ENCODE measurements at places on chromosomes 11 and 22.

DNA sequence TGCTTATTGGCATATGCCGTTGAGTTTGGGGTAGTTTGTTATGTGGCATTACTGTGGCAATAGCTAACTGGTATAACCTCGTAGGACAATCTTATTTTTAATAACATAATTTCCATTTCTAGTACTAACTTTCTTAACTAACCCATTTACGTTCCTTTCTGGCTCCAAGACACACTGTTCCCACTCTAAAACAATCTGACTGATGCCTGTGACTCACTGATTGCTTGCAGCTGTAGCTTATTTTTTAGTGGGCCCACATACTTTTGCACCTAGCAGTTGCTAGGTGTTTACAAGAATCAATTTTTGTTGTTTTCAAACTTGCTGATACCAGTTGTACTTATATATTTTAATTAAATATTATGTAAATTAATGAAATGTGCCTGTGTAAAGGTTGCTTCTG is 52.2 kb downstream of the FAT3 start:
- DNase-seq = no peak

GRCh38 chr22:45673482-45674175 is 2.0 kb downstream of the ATXN10 start:
- no peak for DNase-seq

- DNase-seq = no peak
Measured at GRCh38 chr11:35177370-35177769, 38.4 kb downstream of the CD44 start.

GRCh38 chr11:92852229-92852628 is 117.2 kb upstream of the MTNR1B start:
- no peak for DNase-seq

DNA sequence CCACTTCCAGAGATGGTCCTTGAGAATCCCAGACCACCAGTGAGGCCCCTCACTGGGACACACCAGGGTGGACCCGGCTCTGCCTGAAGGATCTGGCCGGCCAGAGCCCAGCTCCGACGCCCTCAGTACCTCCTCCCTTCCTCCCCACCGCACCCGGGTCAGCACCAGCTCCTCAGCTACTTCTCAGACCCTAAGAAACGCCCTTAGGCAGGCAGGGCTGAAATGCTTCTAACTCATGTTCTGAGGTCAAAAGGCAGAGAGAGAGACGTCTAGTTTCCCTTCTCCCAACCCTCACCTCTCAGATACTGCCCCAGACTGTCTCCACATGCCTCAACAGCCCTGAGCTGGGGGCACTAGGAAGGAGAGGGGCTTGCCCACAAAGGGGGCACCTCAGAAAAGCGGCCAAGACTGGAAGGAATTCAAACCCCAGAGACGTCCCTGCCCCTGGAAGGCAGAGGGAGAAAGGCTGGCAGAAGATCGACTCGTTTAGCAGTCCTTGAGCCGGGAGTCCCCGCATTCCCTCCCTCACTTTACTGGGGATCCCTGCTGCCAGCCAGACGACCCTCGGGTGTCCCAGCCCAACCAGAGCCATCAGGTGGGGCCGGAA is 539 bp downstream of the USH1C start:
- no peak for DNase-seq

DNA sequence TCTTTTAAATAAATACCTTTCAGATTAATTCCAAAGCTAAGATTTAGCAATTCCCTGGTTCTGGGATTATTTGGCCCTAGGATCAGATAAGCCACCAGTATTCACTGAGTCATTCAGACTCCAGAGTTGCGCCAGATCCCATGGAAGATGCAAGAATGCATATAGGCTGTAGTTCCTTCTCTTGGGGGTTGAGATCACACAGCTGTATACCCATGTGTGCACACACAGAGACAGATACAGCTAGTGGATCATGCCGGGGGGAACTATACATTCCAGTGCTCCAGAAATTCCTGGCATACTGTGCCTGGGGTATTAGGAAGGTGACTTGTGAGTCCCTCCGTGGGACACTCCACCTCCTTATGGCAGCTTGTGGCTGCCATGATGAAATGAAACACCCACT is 75.4 kb downstream of the ZBTB16 start:
- no peak for DNase-seq

DNA sequence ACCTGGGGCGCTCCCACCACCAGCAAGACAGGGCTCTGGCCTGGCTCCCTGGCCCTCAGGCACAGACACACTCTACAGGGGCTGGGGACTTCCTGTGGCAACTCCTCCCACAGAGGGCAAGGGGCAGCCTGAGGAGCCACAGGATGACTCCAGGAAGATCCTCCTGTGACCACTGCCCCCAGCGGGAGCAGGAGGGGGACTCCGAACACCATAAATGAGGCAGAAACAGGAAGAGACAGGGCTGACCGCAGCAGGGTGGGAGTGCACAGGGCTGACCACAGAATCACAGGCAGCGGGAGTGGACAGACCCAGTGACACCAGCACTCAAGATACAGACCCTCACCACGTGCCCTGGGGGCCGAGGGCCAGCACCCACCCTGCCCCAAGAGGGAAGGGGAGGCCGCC is 10.8 kb downstream of the ARAP1 start:
- DNase-seq = no peak

DNA sequence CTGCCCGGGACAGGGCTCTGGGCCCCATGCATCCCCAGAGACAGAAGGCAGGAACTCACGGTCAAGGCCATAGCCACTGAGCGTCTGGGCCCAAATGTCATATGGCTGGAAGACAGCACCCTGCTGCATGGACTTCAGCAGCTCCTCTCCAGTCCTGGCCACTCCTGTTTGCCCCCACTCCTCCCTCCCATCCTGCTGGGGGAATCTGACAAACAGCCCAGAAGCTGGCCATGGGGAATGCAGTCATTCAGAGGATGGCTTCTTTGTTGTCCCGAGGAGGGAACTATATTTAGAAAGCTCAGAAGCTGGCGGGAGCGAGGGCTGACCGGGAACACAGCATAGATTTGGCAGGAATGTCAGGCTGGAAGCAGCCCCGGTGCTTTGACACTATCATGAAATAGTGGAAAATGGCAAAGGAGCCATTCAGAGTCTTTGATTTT is 35.0 kb downstream of the DKK3 start:
- no peak for DNase-seq

DNA sequence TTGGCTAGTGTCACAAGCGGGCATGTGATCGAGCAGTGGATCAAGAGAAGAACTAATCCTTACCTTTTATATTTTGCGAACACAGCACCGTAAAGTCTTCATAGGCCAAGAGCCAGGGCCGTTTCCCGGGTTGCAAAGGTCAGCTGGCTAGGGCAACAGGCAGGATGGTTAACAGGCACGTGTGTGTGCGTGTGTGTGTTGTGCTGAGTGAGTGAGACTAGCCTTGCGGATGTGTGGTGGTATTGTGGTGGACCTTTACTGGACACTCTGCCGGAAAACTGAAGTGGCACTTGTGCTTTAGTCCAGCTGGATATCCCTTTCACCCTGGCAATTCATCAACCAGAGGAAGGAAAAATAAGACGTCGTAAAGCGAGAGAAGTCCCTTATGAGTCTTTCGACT is 176.7 kb downstream of the BCR start:
- DNase-seq = no peak

DNA sequence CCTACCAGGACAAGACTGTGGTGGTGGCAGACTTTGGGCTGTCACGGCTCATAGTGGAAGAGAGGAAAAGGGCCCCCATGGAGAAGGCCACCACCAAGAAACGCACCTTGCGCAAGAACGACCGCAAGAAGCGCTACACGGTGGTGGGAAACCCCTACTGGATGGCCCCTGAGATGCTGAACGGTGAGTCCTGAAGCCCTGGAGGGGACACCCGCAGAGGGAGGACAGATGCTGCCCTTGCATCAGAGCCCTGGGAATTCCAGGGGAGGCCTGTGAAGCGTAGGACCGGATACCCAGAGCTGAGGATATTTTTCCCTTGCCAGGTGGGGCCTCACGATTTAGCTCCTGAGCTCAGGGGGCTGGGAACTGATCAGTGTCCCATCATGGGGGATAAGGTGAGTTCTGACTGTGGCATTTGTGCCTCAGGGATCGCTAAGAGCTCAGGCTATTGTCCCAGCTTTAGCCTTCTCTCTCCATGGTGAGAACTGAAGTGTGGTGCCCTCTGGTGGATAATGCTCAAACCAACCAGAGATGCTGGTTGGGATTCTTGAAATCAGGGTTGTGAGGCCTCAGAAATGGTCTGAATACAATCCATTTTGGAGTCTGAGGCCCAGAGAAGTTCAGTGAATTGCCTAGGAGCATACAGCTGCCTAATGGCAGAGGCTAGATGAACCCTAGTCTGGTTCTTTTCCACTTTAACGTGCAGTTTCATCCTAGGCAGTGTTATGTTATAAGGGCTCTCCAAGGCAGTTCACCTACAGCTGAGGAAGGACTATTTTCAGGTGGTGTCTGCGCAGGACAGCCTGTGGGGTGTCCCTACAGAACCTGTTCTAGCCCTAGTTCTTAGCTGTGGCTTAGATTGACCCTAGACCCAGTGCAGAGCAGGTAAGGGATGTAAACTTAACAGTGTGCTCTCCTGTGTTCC is 19.5 kb downstream of the PIK3IP1 start:
- peak; percentile 59 for DNase-seq

DNA sequence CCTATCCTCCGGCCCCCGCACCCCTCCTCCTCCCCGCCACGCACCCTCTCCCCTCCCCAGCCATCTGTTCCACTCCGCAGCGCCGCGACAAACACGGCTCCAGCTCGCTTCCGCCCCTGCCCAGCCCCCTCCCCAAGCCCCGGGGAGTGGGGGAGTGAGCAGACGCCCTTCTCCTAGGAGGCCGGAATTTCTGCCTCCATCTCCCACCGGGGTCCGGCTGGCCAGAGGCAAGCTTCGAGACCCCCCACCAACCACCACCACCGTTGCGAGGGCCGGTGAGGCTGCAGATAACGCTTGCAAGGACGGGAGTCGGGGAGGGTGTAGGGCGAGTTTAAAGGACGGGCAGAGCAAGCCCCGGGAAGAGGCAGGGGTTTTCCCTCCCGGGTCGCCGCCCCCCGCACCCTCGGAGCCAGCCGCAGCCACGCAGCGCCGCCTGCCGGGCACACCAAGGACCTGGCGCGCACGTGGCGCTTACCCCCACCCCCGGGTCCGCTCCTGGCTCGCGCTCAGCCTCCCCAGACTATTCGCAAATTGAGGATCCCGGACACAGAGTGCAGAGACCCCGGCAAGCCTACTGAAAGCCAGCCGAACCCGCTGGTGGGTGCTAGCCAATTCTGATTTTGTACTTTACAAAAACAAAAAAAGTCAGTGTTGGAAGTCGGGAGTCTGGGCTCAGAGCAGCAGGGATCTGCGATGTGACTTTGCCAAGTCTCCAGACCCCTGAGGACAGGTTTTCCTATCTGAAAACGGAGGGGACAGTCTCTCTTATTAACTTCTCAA is 22.6 kb downstream of the RTN4RL2 start:
- no peak for DNase-seq

GRCh38 chr11:118111744-118112035 is 24.9 kb upstream of the SMIM35 start:
- DNase-seq = no peak

DNA sequence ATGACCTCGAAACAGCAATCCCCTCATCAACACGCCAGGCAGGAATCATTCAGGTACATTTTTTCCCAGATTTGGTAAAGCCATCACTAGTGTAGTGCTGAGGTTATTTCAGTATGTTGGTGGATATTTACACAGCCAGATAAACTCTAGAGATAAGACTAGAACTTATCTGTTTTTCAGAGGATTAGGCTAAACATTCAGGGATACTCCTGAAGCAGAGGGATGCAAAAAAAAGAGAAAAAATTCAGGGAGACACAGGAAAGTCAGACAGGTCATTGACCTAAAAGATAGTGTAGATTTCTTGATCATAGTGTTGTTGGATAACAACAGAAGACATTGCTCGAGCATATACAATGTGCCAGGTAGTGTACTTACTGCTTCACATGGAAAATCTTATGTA is 93.2 kb downstream of the ATM start:
- DNase-seq = no peak

DNA sequence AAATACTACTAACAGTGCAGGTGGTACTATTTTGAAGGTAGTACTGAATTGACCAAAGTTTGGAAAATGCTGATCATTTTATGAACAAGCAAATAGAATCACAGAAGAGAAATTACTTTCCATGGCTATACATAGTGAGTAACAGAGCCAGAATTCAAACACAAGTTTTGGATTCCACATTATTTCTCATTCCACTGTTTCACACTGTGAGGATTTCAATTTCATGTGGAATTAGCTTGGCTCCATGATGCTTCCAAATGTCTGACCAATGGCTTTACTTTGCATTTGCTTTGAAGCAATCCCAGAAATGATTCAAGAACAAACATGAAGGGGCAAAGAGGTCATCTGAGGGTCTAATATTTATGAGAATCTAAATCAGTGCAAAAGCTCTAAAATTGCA is 98.1 kb downstream of the BBOX1 start:
- DNase-seq = no peak

- DNase-seq = no peak
Measured at GRCh38 chr22:23537416-23537815, 42.7 kb downstream of the IGLL1 start.

All from RKO (cell line).